ENCODE measurements at places on chromosomes 3 and 15.

GRCh38 chr3:57004229-57004628 lies 56.2 kb upstream of the SPATA12 start:
- no peak for DNase-seq

- no peak for DNase-seq
Measured at GRCh38 chr3:52379610-52380009, 63.5 kb downstream of the DNAH1 start.

DNA sequence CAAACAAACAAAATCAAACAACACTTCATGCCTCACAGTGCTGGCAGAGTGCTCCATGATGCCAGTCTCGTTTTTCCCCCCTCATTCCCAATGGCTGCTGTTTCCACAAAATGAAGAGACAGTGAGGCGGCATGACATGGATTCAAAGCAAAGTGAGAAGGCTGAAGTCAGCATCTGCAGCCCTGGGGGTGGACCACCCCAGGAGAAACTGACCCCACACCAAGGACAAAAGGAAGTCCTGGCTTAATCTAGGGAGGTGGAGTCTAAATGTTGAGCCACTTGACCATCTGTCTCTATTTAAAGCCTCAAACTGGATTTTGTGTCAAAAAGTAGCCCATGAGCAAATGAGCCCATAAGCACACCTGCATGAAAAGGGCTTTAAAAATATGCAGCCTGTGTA lies 151.2 kb upstream of the RORA start:
- DNase-seq, result no peak

GRCh38 chr3:16151109-16151508 lies 23.4 kb upstream of the GALNT15 start:
- DNase-seq, result no peak

DNA sequence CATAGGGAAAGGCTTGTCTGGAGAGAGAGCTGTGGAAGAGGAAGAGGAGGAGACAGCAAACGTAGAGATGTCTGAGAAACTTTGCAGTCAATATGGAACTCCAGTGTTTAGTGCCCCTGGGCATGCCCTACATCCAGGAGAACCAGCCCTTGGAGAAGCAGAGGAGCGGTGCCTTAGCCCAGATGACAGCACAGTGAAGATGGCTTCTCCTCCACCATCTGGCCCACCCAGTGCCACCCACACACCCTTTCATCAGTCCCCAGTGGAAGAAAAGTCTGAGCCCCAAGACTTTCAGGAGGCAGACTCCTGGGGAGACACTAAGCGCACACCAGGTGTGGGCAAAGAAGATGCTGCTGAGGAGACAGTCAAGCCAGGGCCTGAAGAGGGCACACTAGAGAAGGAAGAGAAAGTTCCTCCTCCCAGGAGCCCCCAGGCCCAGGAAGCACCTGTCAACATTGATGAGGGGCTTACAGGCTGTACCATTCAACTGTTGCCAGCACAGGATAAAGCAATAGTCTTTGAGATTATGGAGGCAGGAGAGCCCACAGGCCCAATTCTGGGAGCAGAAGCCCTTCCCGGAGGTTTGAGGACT lies 6.9 kb downstream of the MAP1A start:
- no peak for DNase-seq

GRCh38 chr15:55230051-55230670 lies 33.4 kb upstream of the RSL24D1 start:
- no peak for DNase-seq

DNA sequence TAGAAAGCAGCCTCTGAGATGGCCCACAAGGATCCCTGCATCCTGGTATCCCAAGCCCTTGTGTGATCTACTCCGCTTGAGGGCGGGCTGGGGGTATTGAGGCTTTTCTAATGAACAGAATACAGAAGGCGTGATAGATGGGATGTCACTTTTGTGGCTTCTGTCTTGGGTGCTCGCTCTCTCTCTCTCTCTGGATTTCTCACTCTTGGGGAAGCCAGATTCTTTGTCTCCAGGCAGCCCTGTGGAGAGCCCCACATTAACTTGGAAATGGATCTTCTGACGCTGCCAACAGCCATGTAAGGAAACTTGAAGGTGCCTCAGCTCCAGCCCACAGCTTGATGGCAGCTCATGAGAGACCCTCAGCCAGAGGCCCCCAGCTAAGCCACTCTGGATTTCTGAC lies 26.9 kb upstream of the SEC62 start:
- no peak for DNase-seq

DNA sequence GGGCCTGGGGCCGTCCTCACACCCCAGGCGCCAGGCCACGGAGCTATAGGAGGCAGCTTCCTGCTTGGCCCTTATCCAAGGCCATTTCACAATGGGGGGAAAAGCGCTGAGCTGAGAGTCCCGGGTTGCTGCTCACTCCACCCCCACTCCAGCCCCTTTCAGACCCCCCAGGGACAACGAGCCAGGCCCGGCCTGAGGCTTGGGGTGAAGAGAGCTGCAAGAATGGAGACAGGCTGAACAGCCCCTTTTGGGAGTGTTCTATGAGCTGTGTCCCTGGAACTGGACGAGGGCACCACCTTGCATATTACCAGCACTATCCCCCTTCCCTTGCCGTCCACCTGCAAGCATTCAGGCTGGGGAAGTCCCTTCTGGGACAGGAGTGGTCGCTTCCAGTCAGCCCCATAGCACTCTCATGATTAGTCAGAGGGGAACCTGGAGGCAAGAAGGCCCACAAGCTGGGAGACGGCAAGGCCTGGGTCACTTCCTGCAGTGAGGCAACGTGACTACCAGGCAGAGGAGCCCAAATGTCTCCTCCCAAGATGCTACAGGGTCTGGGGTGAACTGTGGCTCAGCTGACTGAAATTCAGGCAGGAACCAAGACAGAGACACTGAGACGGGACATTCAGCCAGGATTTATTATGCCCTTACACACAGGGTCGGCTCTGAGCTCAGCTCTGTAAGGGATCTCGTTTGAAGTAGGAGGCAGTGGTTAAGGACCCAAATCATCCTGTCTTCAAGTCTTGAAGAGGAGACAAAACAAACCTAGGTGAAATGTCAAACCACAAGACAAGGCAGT lies 8.6 kb upstream of the SRP14 start:
- DNase-seq, result peak; percentile 47

GRCh38 chr3:40299130-40299720 lies 10.3 kb upstream of the EIF1B start:
- DNase-seq, result no peak

DNA sequence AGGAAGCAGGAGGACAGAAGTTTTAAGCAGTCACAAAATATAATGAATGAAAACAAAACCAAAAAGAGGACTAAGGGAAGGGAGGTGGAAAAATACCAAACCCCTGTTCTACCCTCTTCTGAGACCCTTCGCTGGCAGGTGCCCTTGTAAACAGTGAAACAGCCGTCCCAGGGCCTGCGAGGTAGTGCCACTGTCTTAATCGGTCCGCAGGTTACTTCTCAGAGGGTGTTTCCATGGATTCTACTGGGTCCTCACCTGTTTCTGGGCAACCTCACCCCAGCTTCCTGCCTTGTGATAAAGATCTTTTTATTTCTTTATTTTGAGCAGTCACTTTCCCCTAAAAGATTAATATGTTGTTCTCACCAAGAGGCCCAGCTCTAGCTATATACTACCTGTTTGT lies 65.3 kb downstream of the SLC30A4 start:
- DNase-seq, result no peak

DNA sequence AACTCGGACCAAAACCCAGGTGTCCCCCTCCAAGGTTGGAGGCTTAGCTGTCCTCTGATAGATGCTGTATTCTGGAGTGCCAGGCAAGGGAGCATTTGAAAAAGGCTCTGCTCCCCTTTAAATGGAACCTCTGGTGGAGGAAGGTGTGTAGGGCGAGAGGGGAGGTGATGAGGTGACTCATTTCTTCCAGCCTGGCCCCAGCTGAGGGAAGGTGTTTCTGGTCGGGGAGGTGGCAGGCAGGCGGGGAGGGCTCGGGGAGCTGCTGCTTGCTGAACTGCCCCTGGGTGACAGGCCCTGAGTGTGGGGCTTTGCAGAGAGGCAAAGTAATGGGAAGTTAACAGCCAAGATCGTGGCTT lies 18.8 kb downstream of the PSTPIP1 start:
- DNase-seq, result peak; percentile 86

DNA sequence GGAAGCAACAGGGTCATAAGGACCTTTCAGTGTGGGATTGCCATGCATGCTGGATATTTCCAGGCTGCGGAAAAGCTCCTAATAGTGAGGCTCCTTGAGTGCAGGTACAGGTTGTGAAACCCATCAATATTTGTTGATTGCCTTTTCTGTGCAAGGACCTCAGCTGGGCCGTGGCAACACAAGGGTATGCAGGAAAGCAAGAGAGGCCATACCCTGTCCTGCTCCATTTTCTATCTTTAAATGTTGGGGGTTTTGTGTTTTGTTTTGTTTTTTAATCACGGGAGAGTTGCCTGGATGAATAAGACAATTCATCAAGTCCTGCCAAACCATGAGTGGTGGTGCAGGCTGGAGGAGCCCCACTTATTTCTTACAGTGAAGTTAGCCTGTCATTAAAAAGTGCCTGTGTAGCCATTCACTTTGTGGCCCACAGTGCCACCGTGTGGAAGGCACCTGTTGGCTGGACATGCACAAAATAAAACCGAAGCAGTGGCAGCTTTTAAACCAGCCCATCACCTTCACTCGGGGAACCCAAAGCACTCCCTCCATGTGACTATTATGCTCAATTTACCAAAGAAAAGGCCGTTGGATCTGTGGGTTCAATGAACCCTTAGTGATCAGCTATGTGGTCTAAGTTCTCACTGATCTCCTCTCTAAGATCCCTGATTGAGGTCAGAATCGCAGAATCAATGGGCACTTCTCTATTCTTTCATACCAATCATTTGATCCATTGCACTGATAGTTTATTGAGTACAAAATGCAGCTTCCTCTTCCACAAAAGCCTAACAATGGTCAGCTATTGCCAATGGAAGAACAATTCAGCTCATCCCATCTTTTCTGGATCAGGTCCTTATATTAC lies 42.2 kb downstream of the CLDN18 start:
- DNase-seq, result no peak

- DNase-seq, result no peak
Measured at GRCh38 chr3:55721716-55722484, 234.8 kb upstream of the WNT5A start.

DNA sequence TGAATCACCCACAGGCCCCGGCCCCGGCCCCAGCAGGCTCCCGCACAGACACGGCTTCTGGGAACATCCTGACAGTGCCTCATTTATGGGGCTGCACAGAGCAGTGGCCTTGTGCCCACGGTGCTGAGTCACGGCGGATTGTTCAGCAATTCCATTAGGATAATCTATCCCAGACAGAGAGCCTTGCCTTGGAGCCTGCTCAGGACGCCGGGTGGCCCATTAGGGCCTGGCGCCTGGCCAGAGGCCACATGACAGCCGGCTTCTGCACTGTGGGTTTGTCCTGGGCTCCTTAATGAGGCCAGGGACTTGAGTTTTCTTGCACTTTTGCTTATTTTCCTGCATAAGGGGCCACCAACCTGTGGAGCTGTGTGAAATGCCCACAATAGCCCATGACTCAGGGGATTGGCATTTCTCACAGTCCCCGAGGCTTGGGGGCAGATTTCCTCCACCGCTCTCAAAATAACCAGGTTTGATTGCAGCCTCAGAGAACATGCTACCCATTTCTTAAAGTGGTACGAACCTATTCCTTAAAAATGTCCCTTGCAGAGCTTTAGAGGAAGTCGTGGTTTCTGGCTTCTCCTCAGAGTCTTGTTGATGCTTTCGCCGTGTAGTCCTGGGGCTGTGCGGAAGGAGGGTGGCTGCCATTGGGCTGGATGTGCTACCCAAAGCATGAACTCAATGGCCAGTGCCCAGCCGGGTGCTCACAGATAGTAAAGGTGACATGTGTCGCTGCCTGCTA lies 19.0 kb downstream of the SYNM start:
- no peak for DNase-seq

- DNase-seq, result peak; percentile 84
Measured at GRCh38 chr3:53255775-53256703, at the start of gene TKT. Gene TKT, minus strand, starts transcription at chr3:53256022. Its CDS starts 80 bp downstream, at chr3:53255942.

DNA sequence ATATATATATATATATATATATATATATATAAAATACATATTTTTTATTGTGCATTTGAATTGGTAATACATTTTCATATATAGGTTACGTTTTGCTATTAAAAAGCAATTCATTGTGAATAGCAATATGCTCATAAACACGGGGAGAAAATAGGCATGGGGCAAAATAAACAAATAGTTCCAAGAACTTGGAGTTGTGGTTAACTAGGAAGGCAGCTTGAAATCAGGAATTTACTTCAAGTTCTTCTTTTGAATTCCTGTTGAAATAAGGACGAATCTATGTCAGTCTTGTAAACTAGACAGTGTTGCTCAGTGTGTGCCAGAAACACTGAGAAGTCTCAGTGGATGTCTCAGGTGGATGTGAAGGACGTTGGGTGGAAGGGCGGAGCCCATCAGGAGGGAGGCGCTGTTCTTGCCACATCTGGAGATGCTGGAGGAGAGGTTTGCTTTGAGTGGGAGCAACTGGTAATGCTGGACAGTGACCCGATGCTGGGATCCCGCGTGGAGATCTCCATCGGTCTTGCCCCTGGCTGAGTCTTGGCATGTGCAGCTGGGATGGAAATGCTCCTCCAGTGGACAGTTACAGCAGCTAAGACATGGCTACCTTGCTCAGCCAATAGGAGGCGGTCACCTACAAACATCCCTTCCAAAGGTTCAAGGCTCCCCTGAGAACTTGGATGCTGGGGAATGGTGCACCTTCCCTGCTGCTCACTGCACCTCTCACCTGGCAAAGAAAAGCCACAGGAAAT lies 2.5 kb downstream of the IL16 start:
- no peak for DNase-seq

DNA sequence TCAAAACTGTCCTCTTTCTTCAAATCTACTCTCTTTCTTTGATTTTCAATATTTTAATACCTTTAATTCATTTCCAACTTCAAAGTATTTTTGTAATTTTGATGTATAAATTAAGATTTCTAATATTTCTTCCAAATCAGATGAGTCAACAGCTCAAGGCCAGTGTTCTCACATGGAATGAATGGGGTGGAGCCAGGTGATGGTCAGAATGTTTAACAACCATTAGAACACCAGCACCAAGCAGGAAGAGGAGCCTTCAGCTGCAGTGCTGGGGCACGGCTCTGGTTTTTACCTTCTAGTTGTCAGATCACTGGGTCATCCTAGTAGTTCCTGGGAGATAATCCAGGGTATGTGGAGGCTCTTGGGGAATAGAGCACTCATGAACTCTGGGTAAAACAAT lies 494.5 kb upstream of the PDZRN3 start:
- DNase-seq, result no peak

GRCh38 chr3:131072099-131072559 lies 45.5 kb downstream of the NEK11 start:
- DNase-seq, result no peak

DNA sequence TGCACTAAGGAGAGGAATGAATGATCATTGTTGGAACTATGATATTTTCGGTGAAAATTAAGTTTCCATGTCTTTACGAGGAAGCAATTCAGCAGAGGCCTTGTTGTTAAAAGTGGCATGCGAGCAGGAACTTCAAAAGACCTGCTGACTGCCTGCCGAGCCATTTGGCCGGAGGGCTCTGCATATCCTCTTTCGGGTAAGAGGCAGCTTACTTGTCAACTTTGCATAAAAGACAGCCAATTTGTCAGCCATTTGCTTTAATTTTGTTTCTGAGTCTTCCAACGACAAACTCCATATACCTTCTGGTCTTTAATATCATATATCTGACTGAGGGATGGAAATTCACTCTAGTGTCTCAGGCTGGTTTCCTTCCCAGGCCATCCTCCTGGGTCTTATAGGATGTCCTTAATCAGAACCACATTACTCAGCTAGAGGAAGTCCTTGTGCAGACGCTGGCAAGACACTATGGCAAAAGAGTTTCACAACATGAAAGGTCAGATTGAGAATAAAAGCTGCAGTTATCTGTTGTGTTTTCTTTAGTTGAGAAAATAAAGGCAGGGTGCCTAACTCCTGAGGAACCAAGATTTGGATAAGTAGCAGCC lies 128.7 kb upstream of the WNT5A start:
- DNase-seq, result no peak
